ENCODE measurements at places on chromosomes 5 and 9.

DNA sequence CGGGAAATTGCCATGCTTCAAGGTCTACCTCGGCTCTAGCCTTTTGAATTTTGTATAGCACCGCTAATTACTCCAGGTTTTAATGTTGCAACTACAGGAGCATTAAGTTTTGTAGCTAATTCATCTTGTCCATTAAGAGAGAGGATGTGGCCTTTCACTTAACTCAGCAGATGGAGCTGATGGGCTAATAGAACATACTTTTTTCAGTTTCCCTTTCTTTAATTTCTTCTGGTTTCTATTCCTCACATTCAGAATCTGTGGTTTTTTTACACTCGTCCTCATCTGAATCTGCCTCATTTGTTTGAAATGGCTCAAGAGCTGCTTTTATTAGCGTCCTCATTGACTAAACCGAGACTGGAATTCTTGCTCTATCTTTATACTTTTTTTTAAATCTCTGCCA is 2085.7 kb upstream of the C9orf72 start:
- no peak for DNase-seq

DNA sequence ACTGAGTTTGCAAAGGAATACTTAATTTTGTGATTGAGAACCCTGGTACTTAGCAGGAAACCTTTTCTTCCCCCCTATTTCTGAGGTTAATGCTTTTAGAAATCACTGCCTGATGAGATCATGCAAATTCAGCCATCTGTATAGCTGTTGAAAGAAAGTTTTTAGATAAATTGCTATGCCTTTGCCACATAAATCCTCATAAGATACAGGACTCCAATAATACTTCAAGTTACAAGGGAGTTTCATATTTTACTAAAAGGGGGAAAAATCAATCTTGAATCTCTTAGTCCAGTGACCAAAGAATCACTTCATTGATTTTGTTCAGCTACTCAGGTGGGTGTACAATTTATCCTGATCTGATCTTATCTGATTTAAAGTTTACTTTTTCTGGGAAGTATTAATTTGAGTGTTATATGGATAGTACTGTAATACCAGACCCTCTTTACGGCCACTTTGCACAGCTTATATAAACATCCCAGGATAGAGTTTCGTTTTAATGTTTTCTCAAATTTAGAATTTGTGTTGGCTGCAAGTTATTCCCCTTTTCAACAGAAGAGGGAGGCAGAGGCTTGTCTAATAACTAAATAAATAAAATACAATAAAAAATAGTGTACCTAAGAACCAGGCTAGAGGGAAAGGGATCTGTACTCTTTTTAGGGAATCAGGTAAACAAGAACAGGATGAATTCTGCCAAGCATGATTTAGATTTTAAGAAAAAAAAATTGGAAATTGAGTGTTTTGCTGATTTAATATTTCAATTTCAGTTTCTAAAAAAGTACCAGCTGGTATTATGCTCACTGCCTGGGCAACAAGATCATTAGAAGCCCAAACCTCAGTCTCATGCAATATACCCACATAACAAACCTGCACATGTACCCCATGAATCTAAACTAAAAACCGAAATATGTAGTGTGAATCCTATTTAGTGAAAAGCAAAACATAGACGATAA is 69.1 kb downstream of the PSAT1 start:
- no peak for DNase-seq

DNA sequence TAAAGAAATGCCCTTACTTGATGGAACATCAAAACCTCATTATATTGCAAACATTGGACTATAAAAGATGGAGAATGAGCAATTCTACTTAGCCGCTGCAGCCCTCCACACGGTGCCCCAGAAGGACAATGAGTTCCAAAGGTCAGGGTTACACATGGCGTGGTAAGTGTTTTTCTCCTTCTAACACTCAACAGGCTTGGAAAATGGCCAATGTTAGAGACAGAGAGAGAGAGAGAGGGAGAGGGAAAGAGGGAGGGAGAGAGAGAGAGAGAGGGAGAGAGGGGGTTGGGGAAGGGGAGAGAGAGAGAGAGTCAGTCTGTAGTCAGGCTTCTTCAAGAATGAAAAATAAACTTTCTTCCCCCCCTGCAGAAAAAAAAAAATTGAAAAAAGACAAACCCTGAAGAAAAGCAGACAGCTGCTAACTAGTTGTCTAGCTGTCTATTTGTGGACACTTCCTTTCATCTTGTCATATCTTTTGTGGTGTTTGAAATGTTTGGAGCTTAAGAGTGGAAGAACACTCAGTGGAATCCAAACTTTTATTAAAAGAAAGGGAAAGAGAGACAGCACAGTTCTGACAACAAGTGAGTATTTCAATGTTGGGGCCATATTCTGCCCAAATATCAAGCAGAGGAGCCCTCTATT is 324.8 kb downstream of the TMEM38B start:
- DNase-seq = peak; percentile 25

GRCh38 chr5:133247881-133248624 is 196.2 kb downstream of the HSPA4 start:
- no peak for DNase-seq

GRCh38 chr5:82367930-82368329 is 89.8 kb upstream of the RPS23 start:
- DNase-seq = no peak

- DNase-seq = no peak
Measured at GRCh38 chr5:90000351-90000750, 409.2 kb downstream of the CETN3 start.

- DNase-seq = no peak
Measured at GRCh38 chr5:17088051-17088450, 129.4 kb upstream of the BASP1 start.

- peak; percentile 54 for DNase-seq
Measured at GRCh38 chr5:135977375-135977928, 22.7 kb upstream of the LECT2 start.

DNA sequence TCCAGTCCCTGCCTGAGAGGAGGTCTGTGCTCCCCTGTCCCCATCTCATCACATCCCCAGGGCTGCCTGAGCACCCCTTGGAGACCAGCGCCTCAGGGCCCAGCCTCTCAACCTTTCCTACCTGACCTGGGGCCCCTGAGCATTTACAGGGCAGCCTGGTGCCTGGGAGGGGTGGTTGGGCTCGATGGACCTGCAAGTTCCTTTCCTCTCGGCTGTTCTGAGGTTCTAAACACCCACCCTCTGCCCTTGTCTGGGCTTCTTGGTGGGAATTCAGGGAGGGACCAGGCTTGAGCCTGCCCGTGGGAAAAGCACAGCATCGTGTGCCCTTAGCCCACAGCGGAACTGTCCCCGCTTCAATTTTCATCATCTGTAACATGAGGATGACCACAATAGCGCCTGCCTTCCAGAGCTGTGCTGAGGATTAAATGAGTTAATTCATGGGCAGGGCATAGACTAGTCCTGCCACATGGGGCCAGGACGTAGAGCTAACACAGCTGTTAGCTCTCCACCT is 91.0 kb upstream of the SH3PXD2B start:
- DNase-seq = no peak

- no peak for DNase-seq
Measured at GRCh38 chr9:137791947-137792346, 85.6 kb upstream of the CACNA1B start.

DNA sequence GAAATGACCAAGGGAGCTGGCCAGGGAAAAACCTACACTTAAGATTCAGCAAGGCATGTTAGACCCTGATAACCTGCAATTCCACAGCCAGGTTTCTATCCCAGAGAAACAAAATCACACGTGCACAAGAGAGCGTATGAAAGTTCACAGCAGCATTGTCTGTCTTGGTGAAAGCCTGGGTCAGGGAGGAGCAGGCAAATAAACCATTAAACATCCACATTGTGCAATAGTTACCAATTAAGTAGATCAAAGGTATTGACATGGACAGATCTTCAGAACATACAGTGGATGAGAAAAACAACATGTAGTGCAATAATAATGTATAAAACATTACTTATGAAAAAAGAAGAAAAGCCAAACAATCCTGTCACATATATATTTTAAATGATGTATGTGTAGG is 15.9 kb upstream of the GPX3 start:
- DNase-seq = no peak

DNA sequence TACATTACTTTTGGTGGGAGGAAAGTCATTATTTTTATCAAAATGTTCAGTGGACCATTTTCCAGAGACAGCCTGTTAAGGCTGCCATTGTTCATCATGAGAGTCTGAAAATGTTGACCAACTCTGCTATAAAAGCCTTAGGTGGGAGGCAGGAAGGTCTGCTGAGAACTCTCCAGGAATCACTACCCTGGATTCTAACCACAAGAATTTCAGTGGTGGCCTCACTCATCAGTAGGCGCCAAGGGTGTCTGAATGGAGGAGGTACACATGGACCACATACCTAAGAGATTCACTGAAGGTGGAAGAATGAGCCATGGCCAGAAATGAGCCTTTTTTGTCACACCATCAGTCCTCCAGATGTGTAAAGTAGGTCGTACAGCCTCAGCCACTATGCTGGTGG is 21.0 kb upstream of the TLX3 start:
- DNase-seq = no peak

DNA sequence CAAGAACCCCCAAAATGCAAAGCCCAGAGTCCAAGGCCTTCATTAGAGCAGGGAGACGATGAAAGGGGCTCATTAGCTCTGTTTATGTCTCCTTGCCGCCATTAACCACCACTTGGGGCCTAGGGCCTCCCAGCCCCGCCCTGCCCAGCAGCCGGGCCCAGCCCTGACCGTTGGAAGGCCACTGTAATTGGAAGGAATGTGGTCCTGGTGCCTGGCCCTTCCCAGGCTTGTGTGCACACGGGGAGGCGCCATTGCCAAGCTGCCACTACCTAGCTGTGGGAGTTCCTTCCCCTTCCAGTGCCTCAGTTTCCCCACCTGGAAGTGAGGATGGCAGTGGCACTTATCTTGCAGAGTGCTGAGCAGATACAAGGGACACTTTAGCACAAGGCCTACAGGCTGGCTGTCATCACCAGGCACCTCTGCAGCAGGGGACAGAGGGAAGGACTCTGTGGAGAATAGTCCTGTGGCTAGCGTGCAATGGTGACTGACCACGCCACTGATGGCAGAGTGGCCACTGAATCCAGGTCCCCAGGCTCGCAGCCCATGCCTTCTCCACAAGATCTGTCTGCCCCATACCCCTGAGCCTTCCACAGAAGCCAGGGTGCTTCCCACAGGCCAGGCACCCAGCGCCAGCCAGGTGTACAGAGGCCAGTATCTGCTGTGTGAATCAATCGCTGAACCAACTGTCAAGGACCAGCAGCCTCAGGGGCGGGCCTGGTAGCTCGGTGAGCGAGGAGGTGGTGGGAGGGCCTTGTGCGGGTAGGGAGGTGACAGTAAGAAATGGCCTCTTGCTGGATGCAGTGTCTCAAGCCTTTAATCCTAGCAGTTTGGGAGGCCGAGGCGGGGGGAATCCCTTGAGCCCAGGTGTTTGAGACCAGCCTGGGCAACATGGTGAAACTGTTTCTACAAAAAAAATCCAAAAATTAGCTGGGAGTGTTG is 20.8 kb downstream of the GBGT1 start:
- DNase-seq = no peak

DNA sequence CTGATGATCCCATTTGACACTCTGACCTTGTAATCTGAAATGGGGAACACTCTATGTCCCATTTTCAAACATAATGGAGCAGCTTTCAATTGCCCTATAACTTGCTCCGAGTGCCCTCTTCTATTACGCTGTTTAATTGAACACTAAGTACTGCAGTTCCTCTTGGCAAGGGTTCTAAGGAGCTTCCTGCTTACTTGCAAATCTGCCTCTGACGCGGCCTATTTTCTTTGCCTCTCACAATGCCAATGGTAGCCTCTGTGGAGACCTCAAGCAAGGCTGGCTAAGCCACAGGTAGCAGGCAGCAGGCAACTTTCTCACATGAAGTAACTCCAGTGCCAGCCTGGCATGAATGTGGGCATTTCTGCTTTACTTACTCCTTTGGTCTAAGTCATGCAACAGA is 443.4 kb upstream of the TRPC7 start:
- DNase-seq = no peak

GRCh38 chr9:93190133-93190525 is 6.2 kb downstream of the WNK2 start:
- no peak for DNase-seq

DNA sequence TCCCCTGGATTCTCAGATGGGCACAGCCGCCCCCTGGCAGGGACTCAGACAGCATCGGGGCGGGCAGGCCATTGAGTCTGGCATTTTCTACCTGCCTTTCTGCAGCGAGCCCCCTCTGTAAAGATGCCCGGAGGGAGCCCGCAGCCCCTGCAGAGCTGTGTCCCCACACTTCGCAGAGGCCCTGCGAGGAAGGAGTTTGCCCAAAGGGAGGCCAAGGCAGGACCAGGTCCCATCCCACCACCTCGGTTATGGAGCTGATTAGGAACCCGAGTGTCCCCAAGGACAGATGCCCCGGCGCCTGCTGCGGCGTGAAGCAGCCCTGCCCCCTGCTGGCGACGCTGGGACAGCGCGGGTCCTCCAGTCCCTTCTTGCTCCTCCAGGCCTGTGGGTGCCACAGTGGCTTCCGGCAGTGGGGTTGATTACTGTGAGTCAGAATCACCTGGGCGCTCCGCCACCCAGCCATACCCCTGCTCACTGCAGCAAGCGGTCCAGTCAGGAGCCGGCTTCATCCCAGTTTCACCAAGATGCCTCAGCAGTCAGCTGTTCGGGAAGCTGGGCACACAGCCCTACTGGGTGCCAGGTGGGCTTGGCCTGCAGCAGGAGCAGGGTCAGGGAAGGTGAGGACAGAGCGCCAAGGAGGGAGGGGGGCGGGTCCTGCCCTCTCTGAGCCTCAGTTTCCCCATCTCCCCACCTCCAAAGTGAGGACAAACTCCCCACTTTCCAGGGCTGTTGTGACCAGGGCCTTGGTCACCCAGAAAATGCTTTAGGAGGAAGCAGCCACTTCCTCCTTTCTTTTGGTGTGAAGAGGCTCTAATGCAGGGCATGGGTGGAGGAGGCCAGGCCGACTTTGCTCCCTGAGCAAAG is 117.2 kb downstream of the RXRA start:
- DNase-seq = peak; percentile 82

GRCh38 chr5:132418881-132419280 is 49.4 kb downstream of the SLC22A5 start:
- no peak for DNase-seq

DNA sequence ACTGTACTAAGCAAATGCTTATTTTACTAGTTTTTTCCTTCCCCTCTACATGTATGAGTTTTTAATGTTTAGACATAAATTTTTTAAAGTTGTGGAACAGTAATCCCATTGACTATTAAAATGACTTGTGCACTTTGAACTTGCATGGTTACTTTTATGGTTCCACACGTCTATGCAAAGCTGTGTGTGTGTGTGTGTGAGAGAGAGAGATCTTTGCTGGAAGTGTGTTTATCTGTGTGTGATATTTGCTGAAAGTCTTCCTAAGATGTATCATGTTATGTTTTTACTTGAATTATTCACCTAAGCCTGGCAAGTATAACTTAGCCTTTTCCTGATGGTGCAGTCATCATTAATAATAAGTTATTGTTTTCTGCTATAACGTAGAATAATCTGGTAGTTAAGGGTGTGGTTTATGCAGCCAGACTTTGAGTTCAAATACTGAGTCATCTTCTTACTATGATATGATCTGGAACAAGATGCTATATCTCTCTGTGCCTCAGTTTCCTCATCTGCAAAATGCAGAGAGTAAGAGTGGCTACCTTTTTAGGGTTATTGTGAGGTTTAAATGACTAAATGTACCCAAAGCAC is 138.6 kb downstream of the SMARCA2 start:
- no peak for DNase-seq
